ENCODE measurements at places on chromosomes 3 and 15. TPM values are rescaled to one million over a fixed set of nuclear protein-coding genes. Genes with fewer than 3 reads are reported as not detected.

DNA sequence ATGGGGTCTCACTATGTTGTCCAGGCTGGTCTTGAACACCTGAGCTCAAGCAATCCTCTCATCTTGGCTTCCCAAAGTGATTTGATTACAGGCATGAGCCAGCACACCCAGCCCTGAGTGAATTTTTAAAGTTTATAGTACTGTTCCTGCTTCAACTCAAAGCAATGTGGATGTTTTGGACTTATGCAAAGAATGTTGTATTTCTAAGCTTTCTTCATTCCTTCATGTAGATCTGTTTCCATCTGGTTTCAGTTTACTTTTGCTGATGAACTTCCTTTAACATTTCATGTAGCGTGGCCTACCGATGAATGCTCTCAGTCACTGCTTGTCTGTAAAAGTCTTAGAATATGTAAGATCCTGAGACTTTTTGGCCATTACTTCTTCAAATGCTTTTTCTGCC, 23.2 kb downstream of the NRG4 start:
- no peaks in the 10 kb centered on the region for H3K27me3 ChIP-seq
- H3K4me3 ChIP-seq: no peak overlapping the region
- H3K36me3 ChIP-seq: no peaks in the 10 kb centered on the region
- H3K27ac ChIP-seq: no peak overlapping the region
- no peaks in the 10 kb centered on the region for H3K4me1 ChIP-seq
- no peak for DNase-seq

- H3K4me3 ChIP-seq: no peak overlapping the region
- peak; percentile 73 for DNase-seq
Observed at GRCh38 chr3:129025108-129025507, 24.0 kb downstream of the EFCC1 start.

DNA sequence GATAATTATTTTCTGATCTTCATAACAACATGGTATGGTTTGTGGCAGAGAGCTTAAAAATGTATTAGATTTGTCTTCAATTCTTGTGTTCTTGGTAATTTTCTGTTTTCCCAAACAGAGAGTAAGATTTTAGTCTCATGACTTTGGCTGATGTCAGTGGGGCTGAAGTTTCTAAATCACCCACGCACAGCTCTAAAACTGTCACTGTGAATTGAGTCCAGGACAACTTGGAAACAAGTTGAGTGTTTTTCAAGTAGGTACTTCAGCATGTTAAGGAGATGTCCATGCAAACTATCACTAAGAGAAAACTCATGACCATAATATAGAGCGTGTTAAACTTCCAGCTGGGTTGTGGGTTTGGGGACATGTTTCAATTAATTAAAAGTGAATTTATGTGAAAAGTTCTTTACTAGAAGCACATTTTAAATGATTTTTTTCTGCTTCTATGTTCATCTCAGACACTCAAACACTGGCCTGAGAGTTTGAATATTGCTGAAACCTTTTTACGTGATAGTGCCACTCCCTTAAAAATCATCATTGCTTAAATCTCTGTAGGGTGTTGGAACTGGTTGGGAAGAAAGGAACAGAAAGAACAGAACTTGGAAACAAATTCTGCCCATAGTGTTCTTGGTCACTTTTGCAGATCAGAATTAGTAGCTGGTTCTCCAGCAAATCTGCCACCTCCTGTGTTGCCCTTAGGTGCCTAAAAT, 89.8 kb downstream of the KLHL25 start:
- peaks cover 23% of the 10 kb centered on the region for H3K36me3 ChIP-seq
- H3K27ac ChIP-seq: peak overlapping the region; percentile 83
- H3K4me1 ChIP-seq: peaks cover 68% of the 10 kb centered on the region
- DNase-seq: no peak
- H3K4me3 ChIP-seq: no peak overlapping the region

ALG1L2 gene
- total RNA-seq: not detected

BOC gene
- 129 TPM for total RNA-seq

MESP1 gene
- 1.2 TPM for total RNA-seq
